ENCODE measurements at places on chromosomes 4 and X.
A peak's percentile ranks its signal among the peaks of the same experiment; 100 is the strongest.

- DNase-seq: no peak
Measured at GRCh38 chr4:74967324-74967723, 34.4 kb downstream of the PARM1 start.

GRCh38 chr4:5905714-5906113 lies 12.8 kb upstream of the CRMP1 start:
- no peak for DNase-seq

DNA sequence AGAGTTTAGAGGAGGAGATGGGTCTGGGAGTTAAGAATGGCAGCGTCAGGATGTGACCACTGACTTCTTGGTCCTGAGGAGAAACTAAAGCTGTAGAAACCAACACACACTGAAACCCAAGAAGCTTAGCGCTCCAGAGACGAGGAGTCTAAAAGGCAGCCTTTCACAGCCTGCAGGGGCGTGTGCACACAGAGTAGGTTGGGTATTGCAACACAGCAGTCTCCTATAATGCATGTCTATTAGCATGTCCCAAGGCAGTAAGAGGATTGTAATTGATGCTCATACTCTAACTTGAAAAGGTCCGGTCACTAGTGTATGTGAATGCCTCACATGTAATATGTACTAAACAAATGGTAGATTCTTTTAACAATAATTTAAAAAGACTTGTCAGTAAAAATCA lies 57.4 kb downstream of the PTTG2 start:
- DNase-seq: no peak

- peak; percentile 43 for DNase-seq
Measured at GRCh38 chr4:103032574-103032973, 13.1 kb upstream of the SLC9B1 start.

DNA sequence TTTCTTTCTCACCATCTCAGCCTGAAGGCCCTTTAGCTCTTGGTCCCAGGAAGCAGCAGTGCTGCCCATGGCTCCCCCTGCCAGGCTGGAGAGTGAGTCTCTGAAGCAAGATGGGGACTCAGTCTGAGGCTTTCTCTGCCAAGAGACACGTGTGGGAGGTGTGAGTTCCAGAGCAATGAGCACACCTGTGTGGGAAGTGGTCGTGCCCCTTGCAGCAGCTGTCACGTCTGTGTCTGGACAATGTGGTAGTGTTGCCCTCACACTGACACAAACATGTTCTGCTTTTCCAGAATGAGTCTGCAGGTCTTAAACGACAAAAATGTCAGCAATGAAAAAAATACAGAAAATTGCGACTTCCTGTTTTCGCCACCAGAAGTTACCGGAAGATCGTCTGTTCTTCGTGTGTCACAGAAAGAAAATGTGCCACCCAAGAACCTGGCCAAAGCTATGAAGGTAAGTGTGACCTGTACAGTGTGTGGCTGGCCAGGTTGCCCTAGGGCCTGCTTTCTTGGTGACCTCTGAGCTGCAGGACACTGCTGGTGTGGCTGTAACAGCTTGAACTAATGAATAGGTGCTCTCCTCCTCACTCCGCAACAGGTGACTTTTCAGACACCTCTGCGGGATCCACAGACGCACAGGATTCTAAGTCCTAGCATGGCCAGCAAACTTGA lies 1.9 kb downstream of the TACC3 start:
- no peak for DNase-seq

DNA sequence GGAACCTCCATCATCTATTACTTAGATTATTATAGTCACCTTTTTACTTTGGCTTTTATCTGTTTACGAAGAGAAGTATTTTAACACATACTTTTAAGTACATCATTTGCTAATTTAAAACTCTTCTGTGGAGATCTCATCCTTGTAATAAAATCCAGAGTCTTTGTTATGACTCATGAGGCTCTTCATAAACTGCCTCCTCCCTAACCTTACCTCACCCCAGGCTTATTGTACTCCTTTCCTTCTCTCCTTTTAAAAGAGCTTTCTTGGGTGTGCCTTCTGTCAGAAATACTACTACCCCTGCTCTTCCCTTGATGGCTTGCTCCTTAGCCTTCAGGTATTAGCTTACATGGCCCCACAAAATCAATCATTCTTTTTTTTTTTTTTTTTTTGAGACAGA lies 6.6 kb downstream of the ARL9 start:
- no peak for DNase-seq
